ENCODE measurements at places on chromosomes 13 and 19.

GRCh38 chr19:17170538-17171297 is 44.4 kb upstream of the USE1 start:
- DNase-seq, result peak; percentile 20

DNA sequence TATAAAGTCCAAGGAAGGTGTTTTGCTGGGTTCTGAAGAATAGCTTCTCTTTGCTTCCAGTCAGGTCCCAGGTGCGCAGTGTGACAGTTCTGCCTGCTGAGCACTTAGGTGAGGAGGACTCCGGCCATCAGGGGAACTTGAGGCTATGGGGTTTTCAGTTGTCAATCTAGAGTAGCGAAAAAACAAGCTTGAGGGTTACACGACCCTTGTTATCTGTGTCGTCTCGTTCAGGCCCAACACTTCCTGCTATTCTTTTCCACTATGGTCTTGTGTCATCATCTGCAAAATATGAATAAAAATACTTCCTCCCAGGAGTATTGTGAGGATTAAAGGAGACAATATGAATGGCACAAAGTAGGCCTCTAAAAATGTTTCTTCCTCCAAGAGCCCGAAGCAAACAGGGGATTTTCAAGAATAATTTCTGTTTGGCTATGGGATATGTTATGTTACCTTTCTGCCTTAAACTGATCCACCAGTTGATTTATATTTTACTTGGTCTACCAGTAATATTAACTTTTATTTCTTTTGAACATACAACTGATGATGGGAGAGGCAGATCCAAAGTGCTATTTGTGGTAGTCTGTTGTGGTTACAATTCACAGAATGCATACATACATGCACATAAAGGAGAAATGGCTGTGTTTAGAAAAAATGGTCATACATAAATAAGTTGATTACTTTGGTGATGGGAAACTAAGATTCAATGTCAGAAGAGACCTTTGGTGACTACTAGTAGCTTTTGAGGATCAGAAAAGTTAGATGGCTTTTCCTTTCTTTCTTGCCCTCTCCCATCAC is 40.5 kb upstream of the RCBTB2 start:
- no peak for DNase-seq

DNA sequence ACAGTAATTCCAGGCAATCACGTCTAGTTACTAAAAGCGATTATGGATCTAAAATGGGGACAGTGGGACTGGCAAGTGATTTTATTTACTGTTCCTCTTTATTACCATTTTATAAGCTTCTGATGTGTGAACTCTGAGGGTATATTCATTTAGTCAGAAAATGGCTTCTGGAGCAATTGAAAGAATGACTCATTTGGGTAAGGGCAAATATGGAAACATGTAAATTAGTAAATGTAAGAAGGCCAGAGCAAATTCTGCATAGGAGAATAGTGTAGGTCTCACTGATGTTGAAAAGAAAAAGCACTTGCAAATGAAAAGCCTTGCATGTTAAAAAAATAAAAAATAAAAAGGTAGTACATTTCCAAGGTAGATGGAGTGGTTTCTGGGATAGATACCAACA is 262.2 kb downstream of the KLF5 start:
- DNase-seq, result no peak

DNA sequence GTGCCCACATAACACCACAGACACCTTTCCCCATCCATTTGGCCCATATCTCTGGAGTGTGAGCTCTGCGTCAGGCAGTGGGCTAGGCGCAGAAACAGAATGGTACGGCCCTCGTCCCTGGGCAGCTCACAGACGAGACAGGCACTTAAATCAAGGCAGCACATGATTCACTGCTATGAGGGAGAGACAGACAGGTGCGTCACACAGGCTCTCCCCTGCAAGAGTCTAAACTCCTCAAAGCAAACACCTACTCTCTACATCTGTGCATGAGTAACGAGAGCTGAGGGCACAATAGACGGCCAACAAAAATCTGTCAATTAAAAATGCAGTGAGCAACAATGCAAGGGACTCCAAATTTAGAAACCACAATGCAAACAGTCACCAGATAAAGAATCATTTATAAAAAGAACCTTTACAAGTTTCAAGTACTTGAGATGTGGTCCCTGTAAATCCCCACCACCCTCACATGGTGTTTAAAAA is 348.9 kb downstream of the UQCRFS1 start:
- DNase-seq, result no peak

GRCh38 chr19:16068696-16069259 is 7.5 kb upstream of the TPM4 start:
- no peak for DNase-seq

DNA sequence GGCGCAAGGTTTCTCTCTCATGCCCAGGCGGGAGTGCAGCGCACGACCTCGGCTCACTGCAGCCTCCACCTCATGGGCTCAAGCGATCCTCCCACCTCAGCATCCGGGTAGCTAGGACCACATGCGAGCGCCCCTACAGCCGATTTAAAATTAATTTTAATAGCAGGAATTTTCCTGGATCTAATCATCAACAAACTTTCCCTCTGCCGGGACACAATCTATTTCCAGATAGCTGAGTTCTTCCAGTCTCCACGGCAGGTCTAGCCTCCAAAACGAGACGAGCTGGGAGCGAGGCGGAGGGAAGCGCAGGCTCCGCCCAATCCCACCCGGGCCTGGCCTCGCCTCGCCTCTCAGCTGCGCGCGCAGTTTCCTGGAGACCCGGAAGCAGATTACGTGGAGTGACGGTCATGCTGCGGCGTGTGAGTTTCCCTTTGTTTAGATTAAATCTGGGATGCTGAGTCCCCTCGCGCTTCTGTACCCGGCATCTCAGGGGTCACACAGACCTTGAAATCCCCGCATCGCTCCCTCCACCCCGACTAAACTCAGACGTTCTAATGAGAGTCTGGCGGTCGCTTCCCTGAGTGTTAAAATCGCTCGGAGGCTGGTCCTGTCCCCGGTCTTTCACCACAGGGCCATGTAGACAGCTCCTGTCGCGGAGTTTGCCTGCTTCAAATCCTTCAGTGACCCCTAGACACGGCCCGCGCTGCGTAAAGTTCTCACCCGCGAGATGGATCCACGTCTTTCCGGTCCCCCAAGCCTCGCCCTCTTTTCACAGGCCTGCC is at the start of gene ZNF880:
Gene ZNF880 (plus strand): TSS at position 365 of the 782 bp plus-strand sequence. CDS start 43 bp downstream, at position 408.
- DNase-seq, result peak; percentile 93

DNA sequence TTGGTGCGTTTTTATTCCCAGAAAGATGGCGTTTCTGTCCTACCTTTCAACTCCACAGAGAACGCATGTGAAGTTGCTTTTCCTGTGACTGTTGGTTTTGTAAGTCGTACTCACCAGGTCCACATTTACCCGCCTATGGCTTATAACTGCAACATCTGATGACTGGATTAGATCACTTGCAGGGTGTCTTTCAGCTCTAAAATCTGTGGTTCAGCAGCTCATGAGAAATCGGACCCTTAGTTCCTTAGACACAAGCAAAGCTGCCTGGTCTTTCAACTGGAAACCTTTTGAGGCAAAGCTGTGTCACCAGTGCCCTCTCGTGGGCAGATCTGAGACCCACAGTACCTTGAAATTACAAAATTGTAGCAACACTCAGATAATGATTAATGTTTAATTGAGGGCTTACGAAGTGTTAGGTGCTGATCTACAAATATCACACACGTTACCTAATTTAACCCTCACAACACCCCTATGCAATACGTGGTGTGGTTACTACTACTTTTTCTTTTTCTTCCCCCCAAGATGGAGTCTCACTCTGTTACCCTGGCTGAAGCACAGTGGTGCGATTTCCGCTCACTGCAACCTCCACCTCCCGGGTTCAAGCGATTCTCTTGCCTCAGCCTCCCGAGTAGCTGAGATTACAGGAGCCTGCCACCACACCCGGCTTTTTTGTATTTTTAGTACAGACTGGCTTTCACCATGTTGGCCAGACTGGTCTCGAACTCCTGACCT is 65.4 kb downstream of the RUBCNL start:
- DNase-seq, result peak; percentile 67

DNA sequence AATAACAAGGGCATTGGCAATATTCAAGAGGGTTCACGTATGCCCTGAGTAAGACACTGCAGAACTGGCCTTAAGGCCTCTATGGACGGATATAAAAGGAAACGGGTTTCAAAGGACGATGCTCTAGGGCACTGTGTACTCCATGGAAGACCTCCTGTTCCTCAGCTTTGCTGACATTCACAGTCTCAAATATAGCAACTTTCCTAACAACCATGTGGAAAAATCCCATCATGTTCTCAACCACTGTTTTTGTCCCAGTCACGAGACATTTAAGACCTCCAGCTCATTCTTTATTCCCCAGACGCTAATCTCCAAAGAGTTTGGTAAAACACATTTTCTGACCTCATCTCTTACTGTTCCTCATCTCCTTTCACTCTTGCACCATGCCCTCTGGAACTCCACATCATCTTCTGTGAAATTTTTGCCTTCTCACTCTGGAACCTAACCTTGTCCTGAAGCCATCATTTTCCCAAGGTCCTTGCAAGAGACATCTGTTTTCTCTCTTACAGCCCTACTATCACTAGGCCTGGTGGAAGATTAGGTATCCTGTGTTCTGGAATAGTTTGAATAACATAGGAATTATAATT is 37.6 kb downstream of the SPRY2 start:
- no peak for DNase-seq

- no peak for DNase-seq
Measured at GRCh38 chr13:39612023-39612637, 9.1 kb upstream of the LHFPL6 start.

DNA sequence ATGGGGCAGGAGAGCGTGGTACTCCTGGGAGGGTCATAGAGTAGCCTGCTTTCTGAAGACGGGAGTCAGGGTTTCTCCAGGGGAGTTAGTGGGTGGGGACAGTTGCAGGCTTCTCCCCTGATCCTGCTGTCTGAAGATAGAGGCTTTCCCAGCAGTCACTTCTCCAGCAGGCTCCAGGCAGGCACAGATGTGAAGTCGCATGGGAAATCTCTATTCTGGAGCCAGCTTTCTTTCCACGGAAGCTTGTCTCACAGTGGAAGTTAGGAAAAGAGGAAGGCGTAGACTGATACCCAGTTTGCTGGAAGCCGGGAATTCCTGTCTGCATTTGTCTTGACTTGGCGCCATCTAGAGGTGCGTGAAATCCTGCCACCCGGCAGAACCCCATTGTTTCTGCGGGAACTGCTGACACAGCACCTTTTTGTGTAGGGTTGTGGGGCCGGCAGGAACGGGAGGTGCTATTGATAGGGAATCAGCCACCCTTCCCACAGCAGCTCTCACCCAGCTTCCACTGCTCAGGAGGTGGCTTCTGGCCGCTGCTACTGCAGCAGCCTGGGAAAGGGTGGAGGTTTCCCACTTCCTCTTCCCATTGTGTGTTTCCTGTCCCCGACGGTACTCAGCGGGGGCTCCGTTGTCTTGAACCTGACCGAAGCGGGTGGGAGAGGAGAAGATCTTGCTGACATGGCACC is 28.5 kb upstream of the NPAS1 start:
- peak; percentile 86 for DNase-seq

DNA sequence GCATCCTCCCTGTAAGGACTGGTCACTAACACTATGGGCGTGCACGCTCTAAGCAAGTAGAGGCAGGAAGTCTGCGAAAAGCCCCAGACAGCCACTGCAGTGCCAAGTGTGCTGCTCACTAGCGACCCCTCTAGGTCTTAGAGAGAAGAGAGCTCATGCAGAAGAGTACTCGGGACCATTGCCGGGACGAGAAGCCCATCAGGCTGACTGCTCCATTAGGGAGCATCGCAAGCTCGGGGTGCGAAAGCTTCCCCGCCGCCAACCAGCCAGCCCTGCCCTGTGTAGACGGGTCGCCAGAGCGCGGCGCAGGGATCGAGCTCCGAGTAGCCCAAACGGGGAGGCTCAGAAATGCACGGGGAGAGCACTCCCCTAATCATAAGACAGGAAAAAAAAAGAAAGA is 16.6 kb downstream of the POU4F1 start:
- peak; percentile 66 for DNase-seq

- DNase-seq, result peak; percentile 73
Measured at GRCh38 chr19:2034729-2035589, 16.1 kb downstream of the MKNK2 start.

GRCh38 chr13:58207501-58207900 is 576.0 kb downstream of the PCDH17 start:
- no peak for DNase-seq

- DNase-seq, result no peak
Measured at GRCh38 chr19:49771674-49772139, 4.9 kb downstream of the AP2A1 start.

GRCh38 chr13:68509734-68510621 is 1279.8 kb upstream of the PCDH9 start:
- DNase-seq, result no peak

GRCh38 chr19:45400192-45400591 is 4.7 kb downstream of the PPP1R13L start:
- peak; percentile 24 for DNase-seq

DNA sequence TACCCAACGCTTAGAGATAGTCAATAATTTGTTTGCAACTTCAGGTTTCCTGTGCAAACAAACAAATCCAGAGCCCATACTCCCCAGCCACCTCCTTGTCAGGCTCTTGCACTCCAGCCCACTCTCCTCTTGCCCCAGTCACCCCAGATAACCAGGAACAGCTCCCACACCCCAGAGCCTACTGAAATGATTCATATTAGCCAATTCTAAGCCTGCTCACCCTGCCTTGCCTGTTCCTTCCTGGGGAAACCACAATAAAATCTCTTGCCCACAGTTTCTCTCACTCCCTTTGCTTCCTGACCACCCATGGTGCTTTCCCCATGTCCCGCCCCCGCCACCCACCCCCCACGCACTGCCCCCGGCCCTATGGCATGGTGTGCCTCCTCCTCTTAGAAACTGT is 3.8 kb upstream of the ACTL9 start:
- DNase-seq, result no peak

DNA sequence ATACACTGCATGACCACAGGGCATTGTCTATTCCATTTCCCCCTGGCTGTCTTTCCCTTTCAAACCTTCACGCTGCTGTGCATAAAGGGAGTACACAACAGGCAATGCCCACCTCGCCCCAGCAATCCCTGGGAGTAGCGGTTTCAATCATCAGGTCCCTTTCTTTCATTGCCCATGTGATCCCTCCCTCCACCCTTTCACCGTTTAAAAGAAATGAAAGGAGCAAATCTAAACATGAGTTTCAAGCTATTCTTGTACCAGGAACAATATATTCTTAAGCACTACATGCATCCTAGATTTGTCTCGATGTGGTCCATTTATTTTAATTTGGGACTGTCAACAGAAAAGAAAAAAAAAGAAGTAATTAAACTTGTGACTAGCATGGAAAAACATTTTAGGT is 123.4 kb upstream of the ARGLU1 start:
- DNase-seq, result no peak

DNA sequence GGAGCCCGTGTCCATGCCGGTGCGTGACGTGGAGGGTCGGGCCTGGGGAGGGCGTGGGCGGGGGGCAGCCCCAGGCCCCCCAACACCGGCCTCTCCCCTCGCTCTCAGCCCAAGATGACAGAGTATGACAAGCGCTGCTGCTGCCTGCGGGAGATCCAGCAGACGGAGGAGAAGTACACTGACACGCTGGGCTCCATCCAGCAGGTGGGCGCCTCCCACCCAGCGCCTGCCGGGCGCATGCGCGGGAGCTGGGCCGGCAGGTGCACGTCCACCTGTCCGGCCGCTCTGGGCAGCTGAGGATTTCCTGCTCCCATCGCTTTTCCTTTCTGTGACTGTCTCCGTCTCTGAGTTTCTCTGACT is 49.8 kb downstream of the VAV1 start:
- no peak for DNase-seq
